Right renal cortex interstitium (tissue), 3 donors: ENCODE measurements at places on chromosomes 5 and 9. TPM values are rescaled to one million over a fixed set of nuclear protein-coding genes. Genes with fewer than 3 reads are reported as not detected.

Gene GPR150
- polyA plus RNA-seq, result 0.06 TPM

Gene ADGRD2
- not detected for polyA plus RNA-seq

Gene INSL6
- polyA plus RNA-seq, result 0.19 TPM

Gene STARD4
- 20.0 TPM for polyA plus RNA-seq

Gene PARP8
- 16.8 TPM for polyA plus RNA-seq

Gene CDX1
- 0.54 TPM for polyA plus RNA-seq

Gene GMCL2
- not detected for polyA plus RNA-seq

Gene SLC9A3
- polyA plus RNA-seq, result 40.7 TPM

Gene PHF24
- polyA plus RNA-seq, result 0.17 TPM

Gene PGM5
- polyA plus RNA-seq, result 44.6 TPM

Gene DEPDC1B
- polyA plus RNA-seq, result 31.0 TPM

Gene RNF183
- 5.2 TPM for polyA plus RNA-seq

Gene CORO2A
- 2.9 TPM for polyA plus RNA-seq

Gene REXO4
- polyA plus RNA-seq, result 29.7 TPM

Gene TPPP
- polyA plus RNA-seq, result 3.9 TPM

Gene ATOX1
- polyA plus RNA-seq, result 116 TPM

Gene ADAMTS16
- polyA plus RNA-seq, result 80.7 TPM

Gene WDR41
- polyA plus RNA-seq, result 61.3 TPM

Gene POU5F2
- polyA plus RNA-seq, result 0.01 TPM

Gene IRGM
- 1.6 TPM for polyA plus RNA-seq

Gene CNTFR
- 35.6 TPM for polyA plus RNA-seq

Gene EPB41L4B
- polyA plus RNA-seq, result 13.4 TPM

Gene TBCA
- 316 TPM for polyA plus RNA-seq

Gene SLC6A19
- polyA plus RNA-seq, result 77.6 TPM

Gene PRSS3
- 1.1 TPM for polyA plus RNA-seq

Gene AGXT2
- 51.6 TPM for polyA plus RNA-seq

Gene NPR3
- polyA plus RNA-seq, result 19.7 TPM

Gene SNCB
- not detected for polyA plus RNA-seq

Gene POLR3G
- polyA plus RNA-seq, result 1.8 TPM

Gene NR6A1
- polyA plus RNA-seq, result 1.1 TPM

Gene PRRC1
- polyA plus RNA-seq, result 95.8 TPM

Gene CCL28
- 2.1 TPM for polyA plus RNA-seq

Gene PALM2AKAP2
- 9.9 TPM for polyA plus RNA-seq

Gene MPDZ
- 47.7 TPM for polyA plus RNA-seq
